ENCODE measurements at places on chromosomes 3 and 15. TPM values are rescaled to one million over a fixed set of nuclear protein-coding genes. Genes with fewer than 3 reads are reported as not detected.

GRCh38 chr3:156726456-156726855, 52.1 kb downstream of the TIPARP start:
- no peak for DNase-seq

WDR93 gene
- 0.19 TPM for polyA plus RNA-seq

- DNase-seq: peak; percentile 40
Measured at GRCh38 chr15:62495670-62496614, 330.9 kb upstream of the C2CD4B start.

DNA sequence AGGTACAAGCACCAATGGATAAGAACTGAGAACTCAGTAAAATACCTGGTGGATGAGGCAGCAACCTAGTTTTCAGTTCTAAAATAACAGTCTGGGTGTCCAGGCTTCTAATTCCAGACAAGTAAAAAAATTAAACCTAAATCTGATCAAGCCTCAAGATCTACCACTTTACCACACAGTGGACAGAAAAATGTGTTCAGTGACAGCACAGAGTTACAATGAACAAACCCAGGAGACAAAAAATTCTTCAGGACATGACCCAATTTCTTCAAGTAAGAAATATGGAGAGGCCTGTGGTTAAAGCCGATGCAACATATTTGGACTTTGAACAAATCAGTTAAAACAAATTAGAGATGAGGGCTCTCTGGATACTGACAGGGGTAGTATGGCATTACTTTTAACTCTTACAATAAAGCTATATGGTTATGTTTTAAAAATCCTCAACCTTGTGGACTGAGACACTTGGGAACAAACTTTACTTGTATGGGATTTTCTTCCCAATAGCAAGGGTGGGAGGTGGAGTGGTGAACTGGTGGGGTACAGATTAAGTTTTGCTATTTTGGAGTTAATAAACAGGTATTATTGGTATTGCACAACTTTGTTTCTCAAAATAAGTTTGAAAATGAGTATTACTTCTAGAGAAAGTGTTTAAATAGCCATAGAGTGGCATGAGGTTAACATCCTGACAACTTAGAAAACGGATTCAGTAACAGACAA, 14.2 kb downstream of the CCNL1 start:
- DNase-seq: peak; percentile 10

DLL4 gene
- polyA plus RNA-seq: 0.81 TPM

- DNase-seq: no peak
Measured at GRCh38 chr3:23859012-23859743, 53.4 kb downstream of the UBE2E1 start.

DNA sequence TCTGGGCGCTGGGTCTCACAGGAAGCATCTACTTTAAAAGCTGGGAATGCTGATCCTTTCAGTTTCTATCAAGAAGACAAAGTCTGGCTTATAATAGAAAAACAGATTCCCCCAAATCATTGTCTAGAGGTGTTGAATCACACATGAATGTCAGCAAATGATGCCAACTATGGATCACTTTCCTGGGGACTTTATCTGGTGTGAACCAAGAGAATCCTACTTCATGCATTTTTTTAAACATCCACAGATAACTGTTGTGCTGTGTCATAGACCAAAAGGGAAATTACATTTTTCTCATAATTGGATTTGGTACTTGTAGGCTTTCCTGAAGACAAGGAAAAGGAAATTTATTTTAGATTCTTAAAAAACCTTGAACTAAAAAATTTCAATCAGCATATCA, 132.7 kb downstream of the CD47 start:
- DNase-seq: no peak

THRB gene
- polyA plus RNA-seq: 5.4 TPM

Data from small intestine (tissue), 16 donors.